ENCODE measurements at places on chromosomes 7 and 10. TPM values are rescaled to one million over a fixed set of nuclear protein-coding genes. Genes with fewer than 3 reads are reported as not detected.

GRCh38 chr7:14069961-14070360 lies 80.5 kb upstream of the ETV1 start:
- DNase-seq: no peak

GRCh38 chr10:76733441-76733936 lies 904.1 kb downstream of the KCNMA1 start:
- DNase-seq: peak; percentile 54

DNA sequence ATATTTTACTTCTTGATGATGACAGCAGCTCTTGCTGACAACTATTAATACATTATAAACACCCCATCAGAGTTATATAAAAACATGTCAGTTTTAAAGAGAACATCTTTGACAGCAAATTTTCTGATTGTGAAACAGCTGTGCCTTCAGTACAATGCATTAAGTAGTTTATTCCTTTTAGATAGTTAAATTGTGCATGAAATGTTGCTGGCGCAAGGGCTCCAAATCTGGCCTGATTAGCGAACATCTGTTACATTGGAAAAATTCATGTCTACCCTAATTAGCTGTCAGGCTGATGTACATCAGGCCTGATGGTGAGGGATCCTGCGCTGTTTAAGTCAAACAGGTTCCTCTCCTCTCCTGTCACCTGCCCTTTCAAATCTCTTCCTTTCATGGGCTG lies 171.9 kb upstream of the SP8 start:
- no peak for DNase-seq

DNA sequence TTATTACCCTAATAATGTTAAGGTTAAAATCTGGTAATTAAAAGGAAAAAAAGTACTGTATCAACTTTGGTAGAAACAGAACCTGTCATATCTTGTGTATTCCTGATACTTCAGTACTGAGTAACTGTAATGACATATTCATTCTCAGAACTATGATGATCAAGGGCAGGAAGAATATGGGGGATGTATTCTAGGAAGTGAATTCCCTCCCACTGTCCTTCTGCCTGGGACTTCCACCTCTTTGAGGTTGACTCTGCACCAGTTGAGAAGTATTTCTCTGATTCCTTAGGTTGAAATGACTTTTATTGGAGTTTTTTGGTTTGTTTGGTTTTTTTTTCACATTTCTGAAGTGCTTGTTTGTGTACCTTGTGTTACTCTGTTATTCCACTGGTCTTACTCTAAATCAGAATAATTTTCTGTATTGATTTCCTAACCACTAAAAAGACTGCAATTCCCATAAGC lies 36.9 kb downstream of the WASL start:
- no peak for DNase-seq

DNA sequence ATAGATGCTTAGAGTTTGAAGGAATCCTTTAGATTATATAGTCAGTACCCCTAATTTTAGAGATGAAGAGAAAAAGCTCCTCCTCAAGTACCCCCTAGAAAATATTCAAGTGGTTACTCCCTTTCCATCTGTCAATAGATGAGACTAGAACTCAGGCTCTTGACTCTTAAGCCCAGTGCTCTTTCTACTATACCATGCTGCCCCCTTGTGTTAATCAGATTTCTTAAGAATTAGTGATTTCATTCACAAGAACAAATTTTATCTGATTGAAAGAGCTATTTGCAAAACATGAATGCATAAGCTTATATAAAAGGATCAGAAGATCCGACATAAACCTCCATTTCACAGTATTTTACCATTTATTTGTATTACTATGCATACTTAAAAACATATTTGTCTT lies 179.3 kb downstream of the TFEC start:
- DNase-seq: no peak

Gene LOXL4
- 2.2 TPM for total RNA-seq

Gene CYP26A1
- total RNA-seq: not detected

Gene SPDYE2
- total RNA-seq: under 0.01 TPM

Gene LRRC72
- not detected for total RNA-seq

All from hematopoietic multipotent progenitor cell (in vitro differentiated cells).